Ovary (tissue), 10 donors: ENCODE measurements at places on chromosomes 11 and 22. TPM values are rescaled to one million over a fixed set of nuclear protein-coding genes. Genes with fewer than 3 reads are reported as not detected.

DNA sequence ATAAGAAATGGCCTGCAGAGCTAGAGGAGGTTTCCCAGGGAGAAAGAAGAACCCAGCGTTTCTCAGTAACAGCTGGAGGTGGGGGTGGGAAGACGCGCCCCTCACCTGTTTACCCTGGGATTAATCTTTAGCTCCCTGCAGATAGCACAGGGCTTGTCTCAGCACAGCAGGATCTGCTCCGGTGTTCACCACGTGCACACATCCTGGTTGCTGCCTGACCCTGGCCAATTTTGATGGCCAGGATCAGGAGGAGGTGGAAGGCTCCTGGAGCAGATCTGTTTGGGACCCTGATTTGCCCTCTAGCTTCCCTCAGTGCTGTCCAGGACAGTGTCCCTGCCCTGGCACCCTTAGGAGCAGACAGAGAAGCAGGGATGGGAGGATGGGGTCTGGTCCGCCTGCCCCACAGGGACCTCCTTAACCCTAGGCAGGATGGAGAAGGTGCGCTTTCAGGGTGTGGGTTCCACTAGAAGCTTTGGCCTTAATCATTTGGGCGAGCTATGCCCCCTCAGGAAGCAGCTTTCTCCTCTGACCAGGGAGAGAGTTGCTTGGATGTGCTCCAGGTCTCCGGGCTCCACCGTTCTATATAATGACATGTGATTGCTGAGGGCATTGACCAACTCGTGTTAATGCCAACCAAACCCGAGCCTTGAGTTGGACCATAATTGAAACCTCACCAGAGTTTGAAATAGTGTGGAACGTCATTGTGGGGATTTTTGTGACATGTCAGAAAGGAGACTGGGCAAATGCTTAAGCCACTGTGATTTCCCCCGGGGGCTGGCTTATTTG lies 19.3 kb downstream of the UPB1 start:
- DNase-seq, result no peak

DNA sequence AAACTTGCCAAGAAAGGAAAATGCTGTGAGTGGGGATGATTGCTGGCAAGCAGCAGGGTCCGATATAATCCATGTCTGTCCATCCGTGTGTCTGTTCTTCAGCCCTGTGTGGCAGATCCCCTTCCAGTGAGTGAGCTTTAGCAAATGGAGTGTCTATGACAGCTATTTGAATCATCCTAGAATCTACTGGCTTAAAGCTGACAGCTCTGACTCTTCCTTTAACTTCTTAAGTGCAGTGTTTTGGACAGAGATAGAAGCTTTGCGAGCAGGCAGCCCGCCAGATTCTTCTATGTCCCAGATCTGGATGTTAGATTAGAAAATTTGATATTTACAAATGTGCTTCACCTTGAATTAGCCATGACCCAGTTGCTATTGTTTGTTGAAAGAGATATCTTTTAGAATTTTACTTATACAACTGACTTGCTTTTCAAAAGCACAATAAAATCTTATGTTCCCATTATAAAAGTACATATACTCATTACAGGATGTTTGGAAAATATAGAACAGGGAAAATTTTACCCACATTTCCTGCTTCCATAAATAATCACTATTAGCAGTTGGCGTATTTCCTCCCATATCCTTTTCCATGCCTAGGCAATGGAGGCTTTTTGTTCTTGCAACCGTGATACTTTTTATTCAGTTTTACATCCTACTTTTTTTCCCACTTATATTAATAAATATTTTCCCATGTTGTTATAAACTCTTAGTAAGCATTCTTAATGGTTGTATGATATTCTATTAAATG lies 124.5 kb downstream of the COMMD9 start:
- no peak for DNase-seq

ANO9 gene
- 0.12 TPM for polyA plus RNA-seq

DNA sequence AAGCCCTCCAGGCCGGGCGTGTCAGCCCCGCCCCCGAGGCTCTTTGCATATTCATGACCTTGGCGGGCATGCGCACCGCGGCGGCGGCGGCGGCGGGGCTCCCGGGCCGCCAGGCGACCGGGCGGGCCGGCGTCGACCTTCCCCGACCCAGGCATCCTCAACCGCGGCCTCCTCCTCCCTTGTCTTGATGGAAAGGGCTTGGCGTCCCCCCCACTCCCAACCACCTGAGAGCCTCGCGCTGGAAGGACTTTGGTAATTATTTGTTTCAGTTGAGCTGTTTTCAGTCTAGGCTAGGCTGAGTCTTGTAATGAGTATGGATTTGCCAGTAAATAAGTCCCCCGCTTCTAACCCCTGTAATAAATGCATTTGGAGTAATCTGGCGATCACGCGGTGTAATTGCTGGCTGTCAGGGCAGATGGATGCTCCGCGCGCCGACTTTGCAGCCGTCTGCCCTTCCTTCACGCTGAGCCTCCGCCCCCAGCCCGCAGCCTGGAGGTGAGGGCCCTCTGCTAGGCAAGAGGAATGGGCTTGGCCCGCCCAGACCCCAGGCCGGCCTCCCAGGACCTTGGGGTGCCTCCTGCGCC lies 25.2 kb downstream of the FLRT1 start:
- no peak for DNase-seq

DNA sequence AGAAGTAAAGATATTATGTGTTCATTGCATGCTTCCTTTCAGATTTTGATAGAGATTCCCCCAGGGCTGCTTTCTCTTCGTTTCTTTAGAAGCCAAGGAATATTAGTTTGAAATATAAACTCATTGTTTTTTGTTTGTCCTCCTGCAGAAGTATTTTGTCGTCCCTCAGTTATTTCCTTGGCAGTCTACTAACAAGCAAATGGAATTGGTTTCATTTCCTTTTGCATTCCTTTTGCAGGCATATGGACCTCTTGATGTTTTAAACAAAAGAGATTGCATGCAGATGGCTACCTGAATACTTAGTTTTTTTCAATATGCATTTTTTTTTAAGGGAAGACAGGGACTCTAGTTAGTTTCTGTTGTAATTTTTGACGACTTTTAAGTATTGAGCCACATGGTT lies 62.2 kb downstream of the BCL2L13 start:
- DNase-seq, result no peak

DNA sequence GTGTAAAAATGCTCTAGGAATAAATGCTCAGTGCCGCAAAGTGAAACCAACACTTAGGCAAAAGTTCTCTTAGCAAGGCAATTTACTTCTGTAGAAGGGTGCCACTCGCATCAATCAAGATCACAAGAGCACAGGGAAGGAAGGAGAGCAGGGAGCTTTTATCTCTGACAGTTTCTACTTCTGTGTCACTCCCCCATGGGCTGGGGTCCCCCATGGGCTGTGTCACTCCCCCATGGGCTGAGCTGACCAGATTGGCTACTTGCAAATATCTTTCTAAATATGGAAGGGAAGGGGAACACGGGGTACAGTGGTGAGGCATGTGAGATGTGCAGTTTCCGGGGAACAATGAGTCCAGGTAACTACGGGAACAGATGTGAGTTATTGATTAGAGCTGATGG lies 397 bp downstream of the OR52N2 start:
- no peak for DNase-seq

- no peak for DNase-seq
Measured at GRCh38 chr11:76314741-76315090, 66.2 kb downstream of the THAP12 start.

SYNGR1 gene
- polyA plus RNA-seq, result 13.1 TPM

DNA sequence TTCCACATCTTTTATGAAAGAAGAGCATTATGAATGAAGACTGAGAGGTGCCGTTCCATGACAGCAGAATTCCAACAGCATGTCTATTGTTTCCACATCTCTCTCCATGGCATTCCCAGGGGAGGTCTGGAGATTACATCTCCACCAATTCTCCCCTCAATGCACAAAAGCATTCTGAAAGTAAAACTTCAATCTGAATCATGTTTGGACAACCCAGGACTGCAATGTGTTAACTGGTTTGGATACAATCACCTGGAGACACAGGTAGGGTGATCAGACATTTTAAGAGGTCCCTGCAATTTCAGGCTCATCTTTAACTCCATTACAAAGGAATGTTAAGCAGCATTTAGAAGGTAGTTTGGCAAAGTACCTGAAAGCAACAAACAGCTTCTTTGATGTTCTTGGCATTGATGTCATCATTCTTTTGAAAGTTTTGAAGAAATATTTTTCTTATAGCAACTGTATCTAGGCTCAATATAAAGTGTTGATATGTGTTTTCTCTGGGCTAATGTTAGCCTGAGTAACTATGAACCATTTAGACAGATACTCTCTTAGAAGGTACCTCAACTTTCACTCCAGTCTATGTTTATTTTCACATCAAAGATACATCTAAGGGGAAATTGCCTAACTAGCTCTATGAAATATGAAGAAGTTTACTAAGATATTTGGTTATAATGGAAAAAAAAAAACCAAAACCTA lies 181.4 kb upstream of the MTMR2 start:
- DNase-seq, result no peak

DLG2 gene
- 2.5 TPM for polyA plus RNA-seq

DNA sequence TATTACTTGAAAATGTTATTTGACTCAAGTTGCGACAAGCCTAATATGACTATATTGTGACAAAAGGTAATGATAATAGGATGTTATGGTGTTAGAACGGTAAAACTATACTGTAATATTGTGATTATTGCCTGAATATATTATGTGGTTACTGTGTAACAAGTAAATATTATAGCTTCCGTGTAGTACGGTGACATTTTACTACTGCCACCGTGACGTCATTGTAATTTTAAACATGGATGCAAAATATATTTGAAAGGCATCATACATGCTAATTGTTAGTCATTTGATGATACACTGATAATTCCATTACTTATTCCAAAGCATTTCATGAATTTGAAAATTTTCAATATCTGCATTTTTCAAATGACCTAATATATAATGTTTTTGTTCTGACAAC lies 2.5 kb downstream of the ELP4 start:
- DNase-seq, result no peak

DNA sequence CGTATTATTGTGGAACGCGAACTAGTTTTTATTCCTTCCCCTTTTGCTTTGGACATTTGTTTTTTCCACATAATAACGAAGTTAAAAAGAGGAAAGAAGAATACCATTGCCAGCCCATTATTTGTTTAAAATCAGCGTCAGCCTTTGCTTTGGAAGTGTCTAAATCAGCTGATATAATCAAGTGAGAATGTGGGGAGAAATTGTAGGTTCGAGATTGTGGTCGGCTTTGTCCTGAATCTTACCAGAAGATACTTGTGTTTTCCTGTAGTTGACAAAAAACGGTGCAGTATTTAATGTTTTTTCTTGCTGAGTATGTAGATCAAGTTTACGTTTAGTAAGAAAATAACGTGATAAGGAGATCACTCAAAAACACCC lies 935 bp downstream of the ZNF143 start:
- DNase-seq, result no peak

KDM4E gene
- polyA plus RNA-seq, result not detected

GRCh38 chr11:118437208-118438125 lies 1.2 kb downstream of the KMT2A start:
- DNase-seq, result peak; percentile 66

SLC6A5 gene
- polyA plus RNA-seq, result not detected

DEFB131B gene
- polyA plus RNA-seq, result not detected

DNA sequence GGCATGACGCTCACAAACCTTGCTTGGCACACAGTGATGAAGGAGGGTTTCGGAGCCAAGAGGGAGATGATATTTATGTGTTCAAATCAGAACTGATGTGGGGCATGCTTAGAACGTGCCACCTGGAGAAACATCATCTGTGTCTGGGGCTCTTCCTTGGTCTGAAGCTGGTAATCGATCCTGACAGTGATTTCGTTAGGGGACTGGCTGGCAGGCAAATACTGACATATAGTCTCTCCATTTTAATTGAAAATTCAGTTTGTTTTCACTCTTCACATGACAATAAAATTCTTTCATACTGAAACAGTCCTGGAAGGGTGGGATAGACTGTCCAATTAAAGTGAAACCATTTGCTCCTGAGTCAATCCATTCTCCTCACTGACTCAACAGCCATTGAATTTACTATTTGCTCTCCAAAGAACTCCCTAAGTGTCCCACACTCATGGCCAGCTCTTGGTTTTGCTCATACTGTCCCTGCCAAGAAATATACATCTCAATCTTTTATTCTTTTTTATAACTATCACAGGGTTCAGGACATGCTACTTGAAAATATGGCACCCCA lies 134.8 kb downstream of the TRPC6 start:
- no peak for DNase-seq

LRRN4CL gene
- polyA plus RNA-seq, result 23.1 TPM
